ENCODE measurements at places on chromosomes 7 and 10. TPM values are rescaled to one million over a fixed set of nuclear protein-coding genes. Genes with fewer than 3 reads are reported as not detected.

The LRRC18 gene
- not detected for total RNA-seq

The CACNA2D1 gene
- 63.0 TPM for total RNA-seq

The VGF gene
- total RNA-seq, result not detected

The INA gene
- total RNA-seq, result 3.7 TPM

The DYNC1I1 gene
- total RNA-seq, result 1.3 TPM

The MALRD1 gene
- total RNA-seq, result not detected

The IFIT1B gene
- not detected for total RNA-seq

The FAM25G gene
- total RNA-seq, result not detected

The NUDCD3 gene
- 54.5 TPM for total RNA-seq

The MYL7 gene
- total RNA-seq, result 0.44 TPM

The AKR1C8 gene
- not detected for total RNA-seq

The CALY gene
- total RNA-seq, result not detected

The KLF14 gene
- total RNA-seq, result 0.22 TPM

The ACSM6 gene
- not detected for total RNA-seq

The PLXDC2 gene
- total RNA-seq, result 4.6 TPM

The CCDC3 gene
- total RNA-seq, result under 0.01 TPM

The ADRA2A gene
- not detected for total RNA-seq

The SLC29A4 gene
- total RNA-seq, result 1.0 TPM

The DPP6 gene
- under 0.01 TPM for total RNA-seq

The CCDC136 gene
- 6.3 TPM for total RNA-seq

The ATG9B gene
- total RNA-seq, result not detected

The AKR1C4 gene
- not detected for total RNA-seq

The EPHB4 gene
- total RNA-seq, result 61.5 TPM

The DRGX gene
- total RNA-seq, result not detected

The IL2RA gene
- total RNA-seq, result not detected

The PDLIM1 gene
- 37.9 TPM for total RNA-seq

The CFAP70 gene
- total RNA-seq, result 0.44 TPM

The MYPN gene
- total RNA-seq, result 1.3 TPM

The CUBN gene
- 3.7 TPM for total RNA-seq

The ZNF804B gene
- not detected for total RNA-seq

The INSYN2A gene
- total RNA-seq, result under 0.01 TPM

The FXYD4 gene
- total RNA-seq, result not detected
